AG10803 (cell line): ENCODE measurements at places on chromosomes 6 and 20.

DNA sequence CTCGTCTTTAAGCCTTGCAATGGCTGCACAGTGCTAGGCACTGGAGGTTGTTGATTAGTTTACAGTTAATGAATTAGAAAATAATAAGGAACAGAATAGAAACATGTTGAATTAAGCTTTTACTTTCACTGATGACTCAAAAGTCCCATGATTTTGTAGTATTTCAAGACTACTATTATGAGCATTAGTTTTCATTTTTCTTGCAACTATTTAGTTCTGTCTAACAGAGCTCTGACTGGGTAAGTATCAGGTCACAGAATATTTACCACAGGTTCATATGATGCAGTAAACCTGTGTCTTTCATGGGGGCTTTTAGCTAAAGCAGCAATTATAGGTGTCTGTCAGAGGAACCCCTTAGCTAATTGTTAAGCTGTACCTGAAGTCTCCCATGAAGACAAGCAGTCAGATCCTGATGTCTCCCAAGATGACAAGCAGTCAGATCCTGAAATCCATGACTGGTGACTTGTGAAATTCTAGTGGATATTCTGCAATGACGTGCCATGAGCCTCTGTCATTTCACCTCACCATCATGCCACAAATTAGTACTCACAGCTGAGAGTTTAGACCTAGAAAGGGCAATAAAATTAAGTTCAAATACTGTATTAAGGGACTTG is 8.2 kb upstream of the GPR31 start:
- DNase-seq, result no peak

GRCh38 chr20:53574259-53574789 is 19.3 kb downstream of the ZNF217 start:
- no peak for DNase-seq

- DNase-seq, result no peak
Measured at GRCh38 chr6:161064915-161065314, 73.3 kb downstream of the MAP3K4 start.

DNA sequence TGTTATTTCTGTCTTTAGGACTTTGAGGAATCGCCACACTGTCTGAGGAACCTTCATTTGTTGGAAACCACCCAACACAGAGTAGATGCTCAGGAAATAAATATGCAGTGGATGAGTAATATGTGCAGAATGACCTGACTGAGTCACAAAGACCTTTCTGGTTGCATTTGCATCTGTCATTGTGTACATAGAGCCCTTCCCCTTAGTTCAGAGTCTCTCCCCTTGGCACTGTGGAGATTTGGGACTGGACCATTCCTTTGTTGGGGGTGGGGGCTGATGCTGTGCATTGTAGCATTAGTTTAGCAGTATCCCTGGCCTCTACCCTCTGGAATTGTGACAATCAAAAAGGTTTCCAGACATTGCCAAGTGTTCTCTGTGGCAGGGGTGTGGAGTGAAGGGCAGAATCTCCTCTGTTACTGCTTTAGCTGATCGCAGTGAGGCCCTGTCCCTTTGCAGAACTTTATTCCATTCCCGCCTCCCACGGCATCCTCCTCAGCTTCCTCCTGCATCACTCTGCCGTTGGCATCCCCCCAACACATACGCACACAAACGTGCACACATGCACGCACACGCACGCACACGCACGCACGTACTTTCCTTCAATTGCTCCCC is 64.5 kb downstream of the EYA2 start:
- peak; percentile 91 for DNase-seq

DNA sequence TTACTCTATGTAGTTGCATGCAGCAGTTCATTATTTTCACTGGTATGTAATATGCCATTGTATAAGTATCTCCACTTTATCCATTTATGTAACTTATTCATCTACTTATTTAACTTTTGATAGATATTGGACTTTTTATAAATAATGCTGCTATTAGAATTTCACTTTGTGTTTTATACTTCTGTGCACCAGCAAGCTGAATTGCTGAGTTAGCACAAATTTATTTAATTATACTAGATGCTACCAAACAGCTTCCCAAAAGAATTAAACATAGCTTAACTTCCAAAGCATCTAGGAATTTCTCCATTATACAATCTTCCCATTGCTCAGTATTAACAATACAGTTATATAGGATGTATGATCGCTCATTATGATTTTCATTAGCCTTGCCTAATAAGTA is 308.0 kb upstream of the FKBP1C start:
- no peak for DNase-seq

- no peak for DNase-seq
Measured at GRCh38 chr6:136945711-136946121, 23.6 kb downstream of the SLC35D3 start.

- peak; percentile 38 for DNase-seq
Measured at GRCh38 chr6:137291441-137291840, 72.3 kb upstream of the IFNGR1 start.

DNA sequence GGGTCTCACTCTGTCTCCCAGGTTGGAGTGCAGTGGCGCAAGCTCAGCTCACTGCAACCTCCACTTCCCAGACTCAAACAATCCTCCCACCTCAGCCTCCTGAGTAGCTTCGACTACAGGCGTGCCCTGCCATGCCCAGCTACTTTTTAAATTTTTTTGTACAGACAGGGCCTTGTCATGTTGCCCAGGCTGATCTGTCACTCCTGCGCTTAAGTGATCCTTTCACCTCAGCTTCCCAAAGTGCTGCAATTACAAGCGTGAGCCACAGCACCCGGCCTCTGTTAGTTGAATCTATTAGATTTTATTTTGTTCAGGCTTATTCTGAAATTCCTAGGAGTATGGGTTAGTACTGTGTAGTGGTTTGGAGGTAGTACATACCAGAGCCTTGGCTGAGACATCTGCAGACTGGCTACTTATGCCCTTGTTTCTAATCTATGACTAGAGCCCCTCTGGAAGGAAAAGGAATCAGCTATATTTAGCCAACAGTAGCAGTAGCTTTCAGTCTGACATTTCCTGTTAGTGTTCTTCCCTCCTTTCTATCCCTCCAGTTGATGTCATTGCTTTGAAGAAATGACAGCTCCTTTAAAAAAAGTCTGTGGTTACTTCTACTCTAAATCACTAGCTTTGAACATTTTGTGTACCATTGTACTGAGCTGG is 74.4 kb downstream of the ITCH start:
- peak; percentile 47 for DNase-seq

- DNase-seq, result no peak
Measured at GRCh38 chr20:10167040-10167439, 51.6 kb upstream of the SNAP25 start.

GRCh38 chr6:1131285-1132079 is 180.4 kb upstream of the FOXQ1 start:
- peak; percentile 92 for DNase-seq

DNA sequence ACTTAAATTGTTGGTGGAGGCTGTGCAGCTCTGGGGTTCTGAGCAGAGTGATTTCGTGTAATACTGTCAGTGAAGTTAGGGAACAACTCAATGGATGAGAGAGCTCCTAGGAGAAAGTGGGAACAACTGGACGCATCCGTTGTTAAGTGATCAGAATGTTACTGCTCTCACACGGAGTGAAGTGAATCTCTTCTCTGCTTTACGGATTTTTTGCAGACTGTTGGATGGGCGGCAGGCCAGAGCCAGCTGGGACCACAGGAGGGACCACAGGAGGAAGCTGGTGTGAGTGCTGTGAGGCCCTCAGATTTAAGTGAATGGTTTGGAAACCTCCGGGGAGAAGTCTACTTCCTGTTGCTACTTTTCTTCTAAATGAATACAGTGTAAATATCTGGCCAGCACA is 23.7 kb upstream of the PPP1R14C start:
- peak; percentile 18 for DNase-seq

GRCh38 chr6:10101551-10102252 is 313.2 kb downstream of the TFAP2A start:
- DNase-seq, result no peak

GRCh38 chr6:131383421-131384411 is 189.3 kb upstream of the ARG1 start:
- DNase-seq, result peak; percentile 72

- DNase-seq, result peak; percentile 83
Measured at GRCh38 chr6:130412556-130413290, 46.9 kb downstream of the TMEM200A start.
